Smooth muscle cell of the pulmonary artery (primary cell): ENCODE measurements at places on chromosomes 1 and 21. TPM values are rescaled to one million over a fixed set of nuclear protein-coding genes. Genes with fewer than 3 reads are reported as not detected.

Gene LCE6A
- total RNA-seq = not detected in 2 replicates

Gene MROH9
- 0.07 and 0.39 TPM in 2 replicates for total RNA-seq

Gene RAP1GAP
- total RNA-seq = 0.20 and 0.23 TPM in 2 replicates

Gene C1orf94
- total RNA-seq = 0.07 TPM in 1 of 2 replicates, not detected in the other

Gene PYHIN1
- not detected in 2 replicates for total RNA-seq

Gene ZNF593OS
- total RNA-seq = not detected in 2 replicates

Gene SPRR1A
- total RNA-seq = not detected in 2 replicates

Gene NBPF10
- 2.8 and 4.7 TPM in 2 replicates for total RNA-seq

Gene GJA4
- 0.50 and 0.52 TPM in 2 replicates for total RNA-seq

Gene RGS7
- total RNA-seq = 0.83 and 1.0 TPM in 2 replicates

Gene SCYL3
- 9.1 and 10.0 TPM in 2 replicates for total RNA-seq

Gene KLF17
- total RNA-seq = 0.13 TPM in 2 replicates

Gene TMEM240
- 4.0 and 4.6 TPM in 2 replicates for total RNA-seq

Gene ELF3
- total RNA-seq = 0.20 and 2.2 TPM in 2 replicates

Gene NES
- total RNA-seq = 43.7 and 57.4 TPM in 2 replicates

Gene DDI2
- total RNA-seq = 15.4 and 19.0 TPM in 2 replicates

Gene BRDT
- not detected in 2 replicates for total RNA-seq

Gene NEXN
- 10.4 and 13.0 TPM in 2 replicates for total RNA-seq

Gene KCNJ6
- 0.20 and 1.3 TPM in 2 replicates for total RNA-seq

Gene OR10Z1
- not detected in 2 replicates for total RNA-seq

Gene ADAMTS5
- 2.1 and 14.7 TPM in 2 replicates for total RNA-seq

Gene ST6GALNAC3
- total RNA-seq = 0.26 and 0.36 TPM in 2 replicates

Gene SV2A
- 13.6 and 27.3 TPM in 2 replicates for total RNA-seq

Gene SAMD11
- 1.9 and 19.5 TPM in 2 replicates for total RNA-seq

Gene OR2T2
- total RNA-seq = not detected in 2 replicates

Gene MPC2
- 16.8 and 24.7 TPM in 2 replicates for total RNA-seq

Gene ST6GALNAC5
- 0.83 and 4.8 TPM in 2 replicates for total RNA-seq

Gene SNX7
- 29.2 and 37.7 TPM in 2 replicates for total RNA-seq

Gene IGSF3
- 0.26 and 1.6 TPM in 2 replicates for total RNA-seq

Gene TRIM17
- total RNA-seq = 0.07 TPM in 2 replicates

Gene RNU1-1
- total RNA-seq = under 0.01 TPM in 2 replicates
